Immature natural killer cell (primary cell): ENCODE measurements at places on chromosomes 2 and 18. TPM values are rescaled to one million over a fixed set of nuclear protein-coding genes. Genes with fewer than 3 reads are reported as not detected.

DNA sequence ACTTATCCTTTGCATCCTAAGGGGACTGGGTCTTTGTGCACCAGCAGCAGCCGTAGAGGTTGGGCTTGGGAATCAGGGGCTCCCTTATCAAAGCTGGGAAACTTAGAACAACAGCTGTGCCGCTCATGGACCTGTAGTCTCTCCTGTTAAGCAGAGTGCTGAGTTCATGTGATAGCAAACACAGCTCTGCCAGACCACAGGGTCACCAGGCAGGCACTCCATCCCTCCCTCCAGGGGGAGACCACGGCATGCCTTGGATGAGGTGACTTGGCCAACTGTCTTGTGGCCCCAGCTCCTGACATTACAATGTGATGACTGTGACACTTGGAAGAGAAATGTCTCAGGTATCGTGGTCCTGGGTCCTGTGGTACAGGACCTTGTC, 60.0 kb downstream of the DGKD start:
- no peak for DNase-seq

GRCh38 chr2:77797088-77797487, 274.9 kb upstream of the LRRTM4 start:
- no peak for DNase-seq

- DNase-seq = no peak
Observed at GRCh38 chr2:163753726-163754125, 17.9 kb upstream of the FIGN start.

DNA sequence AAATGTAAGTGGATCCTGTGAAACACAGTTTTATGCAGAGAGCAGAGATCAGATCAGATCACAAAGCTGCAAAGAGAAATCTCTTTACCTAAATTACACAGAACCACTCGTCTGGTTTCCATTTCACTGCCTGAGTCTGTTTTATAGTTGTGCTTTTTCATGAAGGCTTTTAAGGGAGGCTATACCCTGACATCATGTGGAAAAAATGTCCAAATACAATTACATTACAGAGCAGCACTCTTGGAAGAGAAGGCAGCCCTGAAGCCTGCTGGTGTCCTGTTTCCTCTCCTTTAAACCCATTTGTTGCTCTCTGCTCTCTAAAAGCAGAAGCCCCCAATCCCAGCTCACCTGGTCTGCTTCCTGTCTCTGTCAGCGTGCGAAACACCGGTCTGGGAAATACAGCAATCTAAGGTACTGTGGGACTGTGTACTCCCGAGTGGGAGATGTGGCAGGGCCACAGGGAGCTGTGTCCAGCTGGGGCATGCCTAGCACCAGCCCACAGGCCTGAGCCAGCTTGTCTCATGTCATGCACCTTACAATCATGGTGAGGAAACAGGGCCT, 24.8 kb upstream of the ZFP36L2 start:
- no peak for DNase-seq

DNA sequence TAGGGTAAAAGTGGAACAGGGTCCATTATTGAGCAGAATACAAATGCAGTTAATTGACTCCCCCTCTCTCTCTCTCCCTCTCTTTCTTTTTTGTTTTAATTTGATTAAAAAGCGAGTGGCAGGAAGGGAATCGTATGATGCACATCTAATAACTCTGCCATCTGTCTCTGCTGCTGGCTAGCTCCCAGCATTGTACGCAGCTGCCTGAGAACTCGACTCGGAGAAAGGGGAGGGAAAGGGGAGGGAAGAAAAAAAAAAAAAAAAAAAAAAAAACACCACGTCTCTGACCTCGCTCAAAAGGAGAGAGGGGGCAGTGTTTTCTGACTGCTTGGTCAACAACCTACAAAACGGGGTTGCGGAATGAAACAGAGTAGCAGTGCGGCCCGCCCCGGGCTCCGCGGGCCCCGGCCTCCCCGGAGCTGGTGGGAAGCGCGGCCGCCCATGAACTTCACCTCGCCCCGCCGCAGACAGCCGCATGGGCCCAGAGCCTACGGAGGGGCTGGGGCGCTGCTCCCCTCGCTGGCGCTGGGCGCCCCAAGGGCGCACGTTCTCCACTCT, 265.7 kb downstream of the TCF4 start:
- DNase-seq = peak; percentile 52

ME2 gene
- 96.3 TPM for polyA plus RNA-seq

NLRC4 gene
- polyA plus RNA-seq = not detected
